ENCODE measurements at places on chromosomes 6 and 20.
A peak's percentile ranks its signal among the peaks of the same experiment; 100 is the strongest.

GRCh38 chr20:49132995-49133478 lies 55.1 kb downstream of the STAU1 start:
- no peak for DNase-seq

GRCh38 chr20:50646483-50646996 lies 44.8 kb downstream of the RIPOR3 start:
- DNase-seq = no peak

DNA sequence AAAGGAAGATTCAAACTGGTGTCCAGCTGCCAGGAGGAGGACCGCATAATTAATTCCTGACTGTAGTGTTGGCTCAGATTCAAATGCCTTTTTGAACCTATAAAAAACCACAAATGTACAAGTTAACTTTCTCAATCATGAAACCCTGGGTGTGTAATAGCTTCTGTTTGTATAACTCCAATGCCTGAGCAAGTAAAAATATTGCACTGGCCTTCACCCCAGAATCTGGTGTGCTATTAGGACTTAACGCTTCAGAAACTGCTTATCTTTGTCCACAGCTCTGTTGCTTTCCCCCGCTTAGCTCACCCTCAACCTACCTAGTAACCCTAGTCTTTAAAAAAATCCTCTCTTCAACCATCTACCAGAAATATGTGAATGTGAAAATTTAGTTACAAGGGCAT lies 119.1 kb upstream of the MAP7 start:
- no peak for DNase-seq

GRCh38 chr20:57293995-57294394 lies 27.6 kb upstream of the BMP7 start:
- DNase-seq = no peak

DNA sequence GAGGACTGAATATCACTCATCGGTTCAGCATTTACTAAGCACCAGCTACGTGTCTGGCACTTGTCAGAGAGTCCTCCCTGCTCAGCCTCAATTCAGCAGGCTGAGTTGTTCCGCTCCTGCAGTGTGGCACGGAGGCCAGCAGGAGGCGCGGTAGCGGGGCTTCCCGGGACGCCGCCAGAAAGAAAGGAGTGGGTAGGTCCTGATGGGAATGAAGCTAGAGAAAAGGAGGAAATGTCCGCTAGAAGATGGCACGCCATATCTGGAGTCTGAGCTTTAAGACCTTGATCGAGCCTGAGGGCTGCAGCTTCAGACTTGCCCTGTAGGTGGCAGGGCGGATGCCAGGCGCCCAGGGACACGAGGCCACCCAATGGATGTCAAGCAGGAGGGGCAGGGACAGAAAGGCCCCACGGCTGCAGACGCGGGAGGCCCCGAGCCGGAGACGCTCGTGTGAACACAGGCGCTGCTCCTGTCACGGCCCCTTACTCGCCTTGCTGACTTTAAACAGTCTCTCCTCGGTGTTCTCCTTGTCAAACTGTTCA lies 18.7 kb downstream of the SERPINB6 start:
- DNase-seq = no peak

DNA sequence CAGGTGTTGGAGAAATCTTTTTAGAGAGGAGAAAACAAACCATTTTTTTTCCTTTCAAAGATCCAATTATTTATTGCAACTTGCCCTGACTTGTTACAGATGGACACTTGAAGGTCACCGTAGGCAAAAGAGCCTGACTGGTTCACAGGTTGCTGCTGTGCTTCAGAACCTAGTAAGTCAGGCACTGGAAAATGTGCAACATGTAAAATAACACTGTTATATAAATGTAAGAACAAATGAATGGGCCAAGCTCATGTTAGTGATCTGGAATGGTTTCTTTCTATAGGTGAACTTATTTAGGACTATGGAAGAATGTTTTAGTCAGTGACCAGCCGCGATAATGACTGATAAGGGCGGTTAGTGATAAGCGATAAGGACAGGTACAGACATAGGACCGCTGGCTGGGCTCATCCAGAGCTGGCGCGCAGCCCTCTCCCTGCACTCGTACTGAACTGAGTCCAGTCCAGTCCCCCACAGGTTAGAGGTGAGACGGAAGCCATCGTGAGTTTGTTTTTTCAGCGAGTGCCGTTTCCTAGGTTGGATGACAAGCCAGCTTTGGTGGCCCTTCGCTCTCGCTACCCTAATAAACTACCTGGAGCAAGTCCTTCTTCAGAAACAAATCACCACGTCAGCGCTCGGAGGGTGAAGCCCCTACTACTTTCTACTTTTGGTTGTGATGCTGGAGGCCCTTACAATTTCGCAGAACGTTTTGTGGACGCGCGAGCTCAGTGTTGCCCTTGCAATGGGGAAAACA lies 94.4 kb upstream of the PRDM1 start:
- DNase-seq = peak; percentile 24

DNA sequence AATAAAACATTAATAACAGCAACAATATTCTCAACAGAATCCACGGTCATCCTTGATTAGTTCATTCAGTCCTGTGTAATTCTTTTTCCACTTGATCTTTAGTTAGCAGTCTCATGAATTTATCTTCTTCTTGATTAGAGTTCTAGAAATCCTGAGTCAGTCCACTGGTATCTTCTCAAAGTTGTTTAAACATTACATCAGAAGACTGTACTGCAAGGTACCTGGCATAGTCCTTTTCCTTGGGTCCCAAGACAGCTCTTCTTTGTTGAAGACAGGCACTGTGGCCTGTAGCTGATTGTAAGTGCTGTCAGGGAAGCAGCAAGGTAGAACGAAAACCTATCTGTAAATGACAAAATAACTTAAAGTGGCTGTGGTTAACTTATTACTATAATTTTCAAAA lies 11.8 kb downstream of the MAP3K4 start:
- DNase-seq = no peak

DNA sequence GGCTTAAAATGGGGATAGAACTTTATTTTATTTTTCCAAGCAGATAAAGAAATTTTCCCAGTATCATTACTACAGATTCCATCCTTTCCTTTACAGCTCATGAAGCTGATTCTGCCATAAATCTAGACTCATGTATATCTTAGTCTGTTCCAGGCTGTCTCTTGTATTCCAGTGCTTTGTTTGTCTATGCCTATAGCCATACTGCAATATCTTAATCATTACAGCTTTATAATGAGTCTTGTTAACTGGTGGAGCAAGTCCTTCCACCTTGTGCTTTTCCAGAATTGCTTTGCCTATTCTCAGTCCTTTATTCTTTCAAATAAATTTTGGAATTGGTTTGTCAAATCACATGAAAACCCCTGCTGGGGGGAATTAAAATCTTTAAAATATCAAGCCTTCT lies 99.2 kb downstream of the MAP3K5 start:
- DNase-seq = no peak

DNA sequence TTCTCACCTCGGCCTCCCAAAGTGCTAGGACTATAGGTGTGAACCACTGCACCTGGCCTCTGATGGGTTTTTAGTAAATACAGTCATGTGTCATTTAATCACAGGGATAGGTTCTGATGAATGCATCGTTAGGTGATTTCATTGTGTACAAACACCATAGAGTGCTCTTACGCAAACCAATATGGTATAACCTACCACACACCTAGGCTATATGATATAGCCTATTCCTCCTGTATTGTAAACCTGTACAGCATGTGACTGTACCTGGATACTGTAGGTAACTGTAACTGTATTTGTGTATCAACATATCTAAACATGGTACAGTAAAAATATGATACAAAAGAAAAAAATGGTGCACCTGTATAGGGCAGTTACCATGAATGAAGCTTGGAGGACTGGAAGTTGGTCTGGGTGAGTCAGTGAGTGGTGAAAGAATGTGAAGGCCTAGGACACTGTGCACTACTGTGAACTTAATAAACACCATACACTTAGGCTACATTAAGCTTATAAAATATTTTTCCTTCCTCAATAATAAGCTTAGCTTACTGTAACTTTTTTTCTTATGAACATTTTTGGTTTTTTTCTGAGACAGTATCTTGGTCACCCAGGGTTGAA lies 10.0 kb downstream of the BICRAL start:
- no peak for DNase-seq

GRCh38 chr6:29792123-29793035 lies 35.2 kb upstream of the HLA-G start:
- DNase-seq = peak; percentile 65

DNA sequence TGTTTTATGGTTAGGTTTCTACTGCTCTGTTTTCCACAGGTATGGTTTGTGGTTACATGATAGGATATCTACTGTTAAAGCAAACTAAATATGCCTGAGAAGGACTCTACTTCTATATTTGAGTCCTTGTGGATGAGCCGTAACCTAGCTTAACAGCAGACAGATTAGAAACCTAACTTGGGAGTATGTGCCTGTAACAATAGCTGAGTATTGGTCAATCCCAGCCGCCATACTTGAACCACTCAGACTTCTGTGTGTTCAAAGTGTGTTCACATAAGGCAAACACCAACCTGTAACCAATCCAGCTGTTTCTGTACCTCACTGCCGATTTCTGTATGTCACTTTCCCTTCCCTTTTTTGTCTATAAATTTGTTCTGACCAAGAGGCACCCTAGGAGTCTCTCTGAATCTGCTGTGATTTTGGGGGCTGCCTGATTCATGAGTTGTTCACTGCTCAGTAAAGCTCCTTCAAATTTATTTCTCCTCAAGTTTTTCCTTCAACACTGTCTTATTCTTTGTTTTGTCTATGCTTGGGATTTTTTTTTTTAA lies 37.1 kb downstream of the PHF3 start:
- DNase-seq = no peak

- no peak for DNase-seq
Measured at GRCh38 chr6:146912730-146913685, 291.2 kb upstream of the STXBP5 start.

DNA sequence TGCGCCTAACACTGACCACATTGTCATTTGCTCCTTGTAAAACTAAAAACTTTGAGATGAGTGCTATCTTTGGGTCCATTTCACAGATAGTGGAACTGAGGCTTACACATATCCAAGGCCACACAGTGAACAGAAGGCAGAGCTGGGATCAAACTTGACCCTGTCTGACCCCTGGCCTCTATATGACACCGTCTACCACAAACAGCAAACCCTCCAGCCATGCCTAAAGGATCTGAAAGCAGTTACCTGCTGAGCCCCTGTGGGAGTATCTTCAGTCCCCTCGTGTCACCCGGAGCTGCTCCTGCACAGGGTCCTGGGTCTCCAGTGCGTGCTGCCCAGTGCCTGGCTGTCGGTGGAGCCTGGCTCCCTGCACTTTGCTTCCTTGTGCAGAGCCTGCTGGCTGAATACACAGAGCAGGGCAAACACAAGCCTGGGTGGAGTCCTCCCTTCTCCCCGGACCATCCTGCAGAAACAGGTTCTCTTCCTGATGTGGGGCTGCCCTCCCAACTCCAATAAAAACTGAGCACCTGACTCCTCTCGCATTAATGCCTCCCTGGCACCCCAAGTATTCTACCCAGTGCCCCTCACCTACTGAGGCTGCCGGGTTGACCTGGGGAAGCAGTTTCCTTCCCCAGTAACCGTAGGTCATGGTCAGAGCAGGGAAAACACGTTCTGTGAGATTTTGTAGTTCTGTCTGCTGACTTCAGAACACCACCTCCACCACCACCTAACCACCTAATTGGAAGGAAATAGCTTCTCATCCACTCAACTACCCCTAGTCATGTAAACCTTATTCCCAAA lies at the start of gene BCAS1:
Gene BCAS1, minus strand, starts transcription at position 408 of the 801 bp plus-strand sequence. CDS start 11,876 bp downstream, outside the sequence.
- DNase-seq = no peak

DNA sequence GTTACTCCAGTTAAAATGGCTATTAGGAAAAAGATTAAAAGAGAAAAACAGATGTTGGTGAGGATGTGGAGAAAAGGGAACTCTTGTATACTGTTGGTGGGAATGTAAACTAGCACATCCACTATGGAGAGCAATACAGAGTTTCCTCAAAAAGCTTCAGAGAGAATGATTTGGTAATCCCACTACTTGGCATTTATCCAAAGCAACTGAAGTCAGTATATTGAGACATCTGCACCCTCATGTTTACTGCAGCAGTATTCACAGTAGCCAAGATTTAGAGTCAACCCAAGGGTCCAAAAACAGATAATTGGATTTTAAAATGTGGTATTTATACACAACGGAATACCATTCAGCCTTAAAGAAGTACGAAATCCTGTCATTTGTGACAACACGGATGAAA lies 469.5 kb downstream of the QKI start:
- no peak for DNase-seq

DNA sequence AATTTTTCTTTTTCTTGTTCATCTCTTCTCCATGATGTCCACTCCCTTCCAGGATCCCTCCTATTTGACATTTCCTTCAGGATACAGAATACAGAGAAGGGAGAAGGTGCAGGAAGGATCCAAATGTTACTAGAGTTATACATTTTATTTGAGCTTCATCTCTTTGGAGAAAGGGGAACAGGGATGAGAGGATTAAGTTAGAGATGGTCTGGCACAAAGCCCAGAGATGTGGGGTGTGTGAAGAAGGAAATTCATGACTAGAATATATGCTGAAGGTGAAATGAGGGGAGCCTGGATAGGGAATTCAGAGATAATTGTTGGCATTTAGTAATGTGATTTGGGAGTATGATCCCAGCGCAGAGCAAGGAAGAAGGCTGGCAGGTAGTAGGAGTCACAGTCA lies 22.5 kb upstream of the SRPK1 start:
- no peak for DNase-seq

- no peak for DNase-seq
Measured at GRCh38 chr6:27770724-27771123, 141.5 kb downstream of the OR2B2 start.

GRCh38 chr6:167756597-167756996 lies 70.1 kb upstream of the AFDN start:
- no peak for DNase-seq

DNA sequence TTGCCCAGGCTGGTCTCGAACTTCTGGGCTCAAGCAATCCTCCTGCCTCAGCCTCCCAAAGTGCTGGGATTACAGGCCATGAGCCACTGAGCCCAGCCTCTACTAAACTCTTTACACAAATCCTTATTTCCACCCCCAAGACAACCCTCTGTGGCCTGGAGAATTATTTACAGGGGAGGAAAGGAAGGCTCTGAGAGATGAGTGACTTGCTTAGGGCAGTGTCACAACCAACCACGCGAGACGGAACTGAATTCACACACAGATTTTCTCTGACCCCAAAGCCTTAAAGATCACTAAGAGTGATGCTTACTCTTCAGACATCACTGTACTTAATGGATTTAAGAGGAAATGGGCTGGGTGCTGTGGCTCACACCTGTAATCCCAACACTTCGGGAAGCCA lies 86.2 kb downstream of the RIPOR3 start:
- DNase-seq = no peak

- DNase-seq = no peak
Measured at GRCh38 chr6:156517088-156517487, 260.1 kb upstream of the ARID1B start.

GRCh38 chr20:1820138-1821079 lies 74.8 kb upstream of the SIRPA start:
- no peak for DNase-seq

DNA sequence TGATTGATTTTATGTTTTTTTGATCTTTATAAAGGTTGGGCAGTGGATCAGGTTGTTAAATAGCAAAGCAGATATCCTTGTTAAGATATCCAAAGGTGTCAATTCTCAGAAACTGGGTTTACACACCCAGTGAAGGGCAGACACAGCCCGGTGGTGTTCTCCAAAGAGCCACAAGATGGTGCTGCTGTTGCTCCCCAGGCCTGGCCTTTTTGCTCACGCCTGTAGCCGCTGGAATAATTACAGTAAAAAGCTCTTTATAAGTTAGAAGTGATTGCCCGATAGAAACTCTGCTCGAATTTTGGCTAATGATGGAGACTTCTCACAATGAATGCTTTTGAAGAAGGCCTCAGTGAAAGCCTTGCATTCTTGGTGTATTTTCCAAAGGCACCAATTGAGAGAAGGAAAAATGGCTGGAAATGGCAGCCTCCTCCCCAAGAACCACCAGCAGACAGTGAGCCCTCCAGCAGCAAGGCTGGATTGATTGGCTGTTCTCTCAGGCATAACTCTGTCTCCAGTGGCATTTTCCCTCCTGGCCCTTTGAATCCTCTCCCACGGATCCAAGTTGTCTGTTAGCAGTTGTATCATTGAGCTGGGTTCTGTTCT lies 120.5 kb upstream of the CHD6 start:
- DNase-seq = no peak

Data from T-helper 22 cell (primary cell).